ENCODE measurements at places on chromosomes 12 and 14.

GRCh38 chr12:45915405-45915804 lies 75.0 kb downstream of the SCAF11 start:
- DNase-seq = no peak

GRCh38 chr14:104715416-104715815 lies 8.6 kb upstream of the ADSS1 start:
- DNase-seq = no peak

DNA sequence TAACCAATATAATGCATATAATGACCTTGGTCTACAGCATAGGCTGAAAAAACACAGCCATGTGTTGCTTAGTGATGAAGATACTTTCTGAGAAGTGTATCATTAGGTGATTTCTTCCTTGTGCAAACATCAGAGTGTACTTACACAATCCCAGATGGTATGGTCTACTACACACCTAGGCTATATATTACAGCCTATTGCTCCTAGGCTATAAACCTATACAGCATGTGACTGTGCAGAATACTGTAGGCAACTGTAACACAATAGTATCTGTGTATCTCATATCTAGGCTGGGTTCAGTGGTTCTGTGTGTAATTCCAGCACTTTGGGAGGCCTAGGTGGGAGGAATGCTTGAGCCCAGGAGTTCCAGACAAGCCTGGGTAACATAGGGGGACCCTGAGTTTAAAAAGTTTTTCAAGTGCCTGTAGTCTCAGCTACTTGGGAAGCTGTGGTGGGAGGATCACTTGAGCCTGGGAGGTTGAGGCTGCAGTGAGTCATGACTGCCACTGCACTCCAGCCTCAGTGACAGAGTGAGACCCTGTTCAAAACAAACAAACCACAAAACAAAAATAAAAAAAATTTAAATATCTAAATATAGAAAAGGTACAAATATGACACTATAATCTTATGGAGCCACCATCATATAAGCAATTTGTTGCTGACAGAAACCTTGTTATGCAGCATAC lies 66.6 kb downstream of the GRIP1 start:
- no peak for DNase-seq

- DNase-seq = peak; percentile 86
Observed at GRCh38 chr12:98397323-98398105, 117.9 kb upstream of the TMPO start.

- no peak for DNase-seq
Observed at GRCh38 chr14:39592116-39592789, 160.0 kb upstream of the FBXO33 start.

- no peak for DNase-seq
Observed at GRCh38 chr14:74483321-74483720, 9.8 kb downstream of the NPC2 start.

GRCh38 chr14:90419200-90419599 lies 22.4 kb downstream of the CALM1 start:
- peak; percentile 93 for DNase-seq

DNA sequence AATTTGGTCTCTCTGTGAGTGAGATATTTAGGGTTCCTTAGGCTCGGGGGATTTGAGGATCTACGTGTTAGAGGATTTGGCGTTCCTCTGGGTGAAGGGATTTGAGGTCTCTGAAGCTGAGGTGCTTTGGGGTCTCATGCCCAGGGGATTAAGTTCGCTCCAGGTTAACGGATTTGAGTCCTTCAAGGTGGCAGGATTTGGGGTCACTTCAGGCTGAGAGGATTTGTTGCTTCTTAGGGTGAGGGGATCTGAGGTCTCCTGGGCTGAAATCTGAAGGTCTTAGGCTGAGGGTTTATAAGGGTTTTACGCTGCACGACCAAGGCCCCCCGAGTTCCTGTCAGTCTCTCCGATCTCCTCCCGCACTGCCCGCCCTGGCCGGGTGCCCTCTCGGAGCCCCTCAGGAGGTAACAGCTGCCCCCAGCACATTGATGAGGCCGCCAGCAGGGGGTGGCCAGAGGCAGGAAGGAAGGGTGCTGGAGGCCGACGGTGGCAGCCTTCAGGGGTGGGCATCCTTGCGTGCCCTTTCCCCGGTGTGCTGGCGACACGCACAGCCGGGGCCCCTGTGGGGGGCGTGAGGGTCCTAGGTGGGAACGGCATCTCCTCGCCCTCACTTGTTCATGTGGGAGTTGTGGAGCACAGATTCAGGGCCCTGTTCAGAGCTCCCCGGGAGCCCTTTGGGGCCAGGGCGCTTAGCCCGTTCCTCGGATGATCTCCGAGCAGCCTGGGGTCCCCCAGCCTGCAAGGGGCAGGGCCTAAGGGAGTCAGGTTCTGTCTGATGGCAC lies 14.3 kb downstream of the CEP170B start:
- no peak for DNase-seq

All from sigmoid colon (tissue), 7 donors.